ENCODE measurements at places on chromosomes 11 and 22.
A peak's percentile ranks its signal among the peaks of the same experiment; 100 is the strongest.

DNA sequence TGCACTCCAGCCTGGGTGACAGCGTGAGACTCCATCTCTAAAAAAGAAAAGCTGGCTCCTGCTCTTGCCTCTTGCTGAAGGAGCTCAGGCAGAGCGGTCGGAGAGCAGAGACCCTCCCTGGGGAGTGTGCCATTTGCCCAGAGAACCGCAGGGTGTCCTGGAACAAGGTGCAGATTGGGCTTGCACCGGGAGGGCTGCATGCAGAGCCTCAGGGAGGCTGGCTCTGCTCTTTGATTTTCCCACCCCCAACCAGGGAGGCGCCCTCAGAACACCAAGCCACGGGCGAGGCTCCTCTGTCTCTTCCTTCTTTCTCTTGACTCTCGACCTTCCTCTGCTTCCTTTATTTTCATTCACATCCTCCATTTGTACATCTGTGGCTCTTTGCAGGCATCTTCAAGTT, 889.1 kb downstream of the OPCML start:
- DNase-seq, result no peak

- DNase-seq, result no peak
Observed at GRCh38 chr11:66361502-66361941, 10.0 kb downstream of the SLC29A2 start.

GRCh38 chr11:117535850-117536411, 208.3 kb downstream of the CEP164 start:
- DNase-seq, result peak; percentile 88

DNA sequence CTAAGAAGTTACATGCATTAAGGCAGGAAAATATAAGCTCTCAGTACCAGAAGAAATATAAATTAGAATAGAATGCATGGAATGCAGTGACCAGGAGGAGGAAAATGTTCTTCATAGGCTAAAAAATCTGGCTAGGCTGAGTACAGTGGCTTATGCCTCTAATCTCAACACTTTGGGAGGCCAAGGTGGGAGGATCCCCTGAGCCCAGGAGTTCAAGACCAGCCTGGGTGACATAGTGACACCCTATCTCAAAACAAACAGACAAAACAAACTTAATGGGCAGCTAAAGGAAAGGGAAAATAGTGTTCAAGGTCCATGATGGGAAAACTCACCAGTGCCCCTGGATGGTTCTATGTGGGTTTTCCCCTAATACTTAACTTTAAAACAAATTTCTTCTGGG, 78.3 kb upstream of the RASSF10 start:
- DNase-seq, result no peak

DNA sequence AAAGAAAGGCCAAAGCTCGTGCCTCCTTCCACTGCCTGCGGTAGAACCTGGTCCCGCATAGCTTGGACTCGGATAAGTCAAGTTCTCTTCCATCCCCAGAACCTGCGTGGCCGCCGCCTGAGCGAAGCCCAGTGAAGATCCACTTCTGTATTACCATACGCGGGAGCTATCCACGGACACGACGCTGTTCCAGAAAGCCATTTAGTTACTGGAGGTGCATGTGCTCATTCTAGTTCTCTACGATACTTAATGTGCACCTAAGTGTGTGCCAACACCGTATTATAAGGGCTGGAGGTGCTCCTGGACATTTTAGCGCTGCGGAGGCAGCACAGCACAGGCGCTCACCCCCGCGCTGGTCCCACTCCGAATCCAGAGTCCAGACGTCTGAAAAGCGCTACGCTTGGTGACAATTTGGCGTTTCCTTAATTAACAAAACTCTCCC, 1.4 kb downstream of the WT1 start:
- no peak for DNase-seq

GRCh38 chr11:1760351-1761109, 3.2 kb downstream of the CTSD start:
- DNase-seq, result peak; percentile 93

DNA sequence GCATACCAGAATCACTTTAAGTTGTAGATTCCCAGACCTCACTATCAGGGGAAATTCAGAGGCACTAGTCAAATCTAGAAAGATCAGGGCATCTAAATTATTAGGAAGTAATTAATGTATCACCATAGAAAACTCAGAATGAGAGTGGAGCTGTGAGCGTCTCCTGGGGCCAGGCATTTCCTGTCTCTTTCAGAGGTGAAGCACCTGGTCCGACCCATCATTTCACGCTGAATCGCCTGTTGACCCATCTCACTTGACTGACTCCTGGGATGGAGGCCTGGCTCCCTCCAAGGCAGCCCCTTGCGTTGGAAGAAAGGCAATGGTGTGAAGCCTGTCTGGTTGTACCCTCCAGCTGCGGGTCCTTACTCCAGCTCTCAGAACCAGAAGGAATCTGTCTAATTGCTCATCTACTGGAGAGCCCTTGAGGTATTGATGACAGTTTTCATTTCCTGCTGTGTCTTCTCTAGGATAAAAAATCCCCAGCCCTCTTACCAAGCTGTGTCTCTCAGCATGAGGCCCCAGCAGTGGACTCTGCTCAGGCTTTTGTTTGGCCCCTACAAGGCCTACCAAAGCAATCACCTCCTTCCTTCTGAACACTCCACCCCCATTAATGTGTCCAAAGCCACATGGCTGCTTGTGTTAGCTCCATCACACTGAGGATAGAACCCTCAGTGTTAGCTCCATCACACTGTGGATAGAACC, 93.2 kb upstream of the SYT13 start:
- DNase-seq, result no peak

- no peak for DNase-seq
Observed at GRCh38 chr11:70432580-70432979, 34.3 kb downstream of the CTTN start.

GRCh38 chr11:23099256-23099655, 239.0 kb upstream of the CCDC179 start:
- no peak for DNase-seq

GRCh38 chr22:17832665-17833064, 58.4 kb upstream of the BID start:
- no peak for DNase-seq

DNA sequence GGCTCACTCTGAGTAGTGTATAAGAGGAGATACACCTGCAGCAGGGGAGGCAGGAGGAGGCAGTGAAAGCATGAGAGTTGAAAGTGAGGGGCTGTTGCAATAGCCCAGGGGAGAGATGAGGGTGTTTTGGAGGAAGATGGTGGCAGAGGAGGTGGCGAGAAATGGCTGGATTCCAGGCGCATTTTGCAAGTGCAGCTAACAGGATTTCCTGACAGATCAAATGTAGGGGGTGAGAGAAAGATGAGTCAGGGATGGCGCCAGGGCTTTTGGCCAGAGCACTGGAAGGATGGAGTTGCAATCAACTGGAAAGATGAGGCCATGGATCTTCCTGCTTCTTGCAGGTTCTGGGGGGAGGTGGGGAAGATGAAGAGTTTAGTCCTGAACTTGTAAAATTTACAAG, 16.8 kb upstream of the TSPAN18 start:
- DNase-seq, result no peak

GRCh38 chr11:72373163-72373562, 61.2 kb downstream of the CLPB start:
- no peak for DNase-seq

- no peak for DNase-seq
Observed at GRCh38 chr11:71213696-71214552, 38.5 kb downstream of the SHANK2 start.

- DNase-seq, result peak; percentile 91
Observed at GRCh38 chr22:29346659-29347058, 31.2 kb upstream of the RASL10A start.

DNA sequence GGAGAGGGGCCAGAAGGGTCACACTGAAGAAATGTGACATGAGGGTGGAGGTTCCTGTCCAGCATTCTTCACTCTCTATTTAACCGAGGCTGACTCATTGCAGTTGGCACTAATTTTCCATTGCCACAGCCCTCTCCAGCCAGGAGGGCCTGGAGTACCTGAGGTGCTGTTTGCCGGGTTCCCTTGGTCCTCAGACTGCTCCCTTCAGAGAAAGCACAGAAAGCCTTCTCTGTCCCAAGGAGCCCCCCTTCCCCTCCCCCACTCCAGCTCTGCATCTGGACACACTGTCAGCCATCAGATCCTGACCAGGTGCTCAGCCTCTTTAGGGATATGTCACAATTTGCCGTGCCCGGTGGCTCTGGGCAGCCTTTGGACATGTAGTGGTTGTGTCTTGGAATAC, 3.2 kb upstream of the C11orf91 start:
- no peak for DNase-seq

DNA sequence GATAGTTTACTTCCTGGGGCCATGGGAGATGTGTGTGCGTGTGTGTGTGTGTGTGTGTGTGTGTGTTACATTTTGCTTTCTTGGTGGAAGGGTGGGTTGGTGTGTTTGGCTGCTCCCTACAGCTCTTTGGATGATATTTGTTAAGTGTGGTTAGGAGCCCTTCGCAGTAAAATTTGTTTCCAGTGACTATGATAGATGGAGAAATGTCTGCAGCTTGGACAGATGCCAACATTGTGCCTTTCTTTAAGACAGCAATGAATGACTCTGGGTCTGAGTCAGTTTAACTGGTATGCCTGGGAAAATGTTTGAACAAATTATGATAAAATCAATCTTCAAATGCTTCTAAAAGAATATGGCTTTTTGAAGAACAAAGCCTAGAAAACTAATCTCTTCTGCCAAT, 102.7 kb upstream of the TRPC6 start:
- no peak for DNase-seq

DNA sequence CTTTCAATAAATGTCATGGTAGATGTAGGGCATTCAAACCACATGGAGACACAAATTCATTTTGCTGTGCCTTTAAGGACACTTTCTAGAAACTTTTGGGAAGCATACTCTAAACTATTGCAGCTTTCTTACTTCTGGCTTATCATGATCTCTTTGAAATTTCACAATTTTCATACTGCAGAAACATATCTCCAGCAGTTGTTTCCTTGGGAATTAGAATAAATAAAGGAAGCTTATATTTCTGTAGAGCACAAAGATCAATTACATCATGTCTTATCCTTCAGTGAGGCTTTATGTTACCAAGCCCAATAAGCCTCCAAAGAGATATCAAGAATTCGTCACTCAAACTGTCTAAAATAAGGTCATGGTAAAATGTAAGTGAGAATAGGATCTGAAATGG, 74.5 kb upstream of the RAB38 start:
- no peak for DNase-seq

GRCh38 chr11:66484806-66485380, 4.7 kb downstream of the DPP3 start:
- no peak for DNase-seq

DNA sequence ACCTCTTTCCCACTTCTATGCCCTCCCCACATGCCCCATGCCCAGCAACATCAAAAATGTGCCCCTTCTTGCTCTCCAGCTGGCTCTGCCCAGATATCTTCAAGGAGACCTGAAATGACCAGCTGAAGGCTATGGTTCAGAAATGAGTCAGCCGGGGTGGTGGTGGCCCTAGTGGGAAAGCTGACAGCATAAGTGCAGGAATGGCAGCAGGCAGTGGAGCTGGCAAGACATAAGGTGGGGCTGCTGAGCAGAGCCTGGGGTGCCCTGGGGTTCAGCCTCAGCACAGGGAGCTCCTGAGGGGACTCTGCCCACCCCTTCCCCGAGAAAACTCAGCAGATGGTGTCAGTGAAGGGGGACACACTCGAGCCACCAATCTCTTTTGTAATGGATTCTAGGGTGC, 593.4 kb downstream of the BUD13 start:
- no peak for DNase-seq

DNA sequence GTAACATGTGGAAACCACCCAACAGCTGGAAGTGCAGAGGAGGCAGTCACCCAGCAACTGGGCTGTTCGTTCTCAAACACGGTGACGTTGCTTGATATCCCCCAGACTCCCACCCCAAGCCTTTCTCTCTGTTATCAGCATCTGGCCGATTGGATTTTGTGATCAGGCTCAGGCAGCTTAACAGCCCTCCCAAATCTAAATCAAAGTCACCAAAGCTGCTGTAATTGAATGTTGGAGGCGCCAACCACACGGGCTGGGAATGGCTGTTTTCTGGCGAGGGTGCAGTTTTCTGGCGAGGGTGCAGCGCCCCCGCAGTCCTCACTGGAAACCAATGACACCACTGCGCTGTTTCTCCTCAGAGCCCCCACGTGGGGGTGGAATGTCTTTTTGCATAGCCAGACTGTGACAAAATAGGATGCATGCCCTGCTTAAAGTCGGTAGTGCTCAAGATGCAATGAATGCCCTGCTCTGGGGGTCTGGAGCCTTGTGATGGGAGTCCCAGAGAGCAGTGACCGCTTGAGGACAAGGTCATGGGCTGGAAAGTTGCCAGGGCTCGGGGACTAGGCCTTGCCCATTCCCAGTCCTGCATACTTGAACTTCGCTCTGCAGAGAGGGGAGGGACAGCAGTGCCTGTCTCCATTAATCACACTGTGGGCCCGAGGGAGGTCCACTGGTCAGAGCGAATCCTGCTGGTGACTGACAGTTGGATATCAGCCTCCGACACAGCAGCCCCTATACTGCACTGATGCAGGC, 105.3 kb downstream of the MORC2 start:
- DNase-seq, result no peak

DNA sequence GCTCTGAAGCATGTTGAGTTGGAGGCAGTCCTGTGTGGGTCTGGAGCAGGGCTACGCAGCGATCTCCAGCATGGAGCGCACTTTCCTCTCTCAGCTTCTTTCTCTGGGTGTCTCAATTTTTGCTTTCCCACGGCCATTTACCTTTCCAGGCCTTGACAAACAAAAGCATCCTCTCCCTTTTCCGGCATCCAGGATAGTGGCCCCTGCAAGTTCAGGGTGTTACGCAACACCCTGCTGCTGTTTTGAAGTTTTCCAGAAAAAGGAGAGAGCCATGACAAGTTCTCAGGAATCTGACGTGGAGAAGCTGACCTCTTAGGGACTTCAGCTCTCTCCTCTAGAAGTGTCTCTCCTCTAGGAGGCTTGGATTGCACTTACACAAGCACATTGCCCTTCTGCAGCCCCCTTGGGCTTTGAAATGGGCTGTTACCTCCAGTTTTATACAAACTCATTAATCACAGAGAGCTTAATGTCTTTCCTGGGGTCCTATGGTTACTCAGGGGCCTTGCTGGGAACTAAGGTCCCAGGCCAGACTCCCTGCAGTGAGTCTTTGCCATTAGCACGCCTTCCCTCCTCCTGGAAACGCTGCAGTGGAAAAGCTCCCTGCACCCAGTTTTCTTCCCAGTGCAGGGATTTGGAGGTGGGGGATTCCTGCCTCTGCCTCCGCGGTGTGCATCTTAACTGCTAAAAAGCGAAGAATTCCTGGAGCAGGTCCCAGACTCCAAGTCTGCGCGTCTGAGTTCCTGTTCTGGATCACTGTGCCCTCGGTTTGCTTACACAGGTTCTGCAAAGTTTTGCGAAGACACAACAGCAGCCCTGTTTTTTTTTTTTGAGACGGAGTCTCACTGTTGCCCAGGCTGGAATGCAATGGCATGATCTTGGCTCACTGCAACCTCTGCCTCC, 80.4 kb downstream of the BARX2 start:
- DNase-seq, result no peak

DNA sequence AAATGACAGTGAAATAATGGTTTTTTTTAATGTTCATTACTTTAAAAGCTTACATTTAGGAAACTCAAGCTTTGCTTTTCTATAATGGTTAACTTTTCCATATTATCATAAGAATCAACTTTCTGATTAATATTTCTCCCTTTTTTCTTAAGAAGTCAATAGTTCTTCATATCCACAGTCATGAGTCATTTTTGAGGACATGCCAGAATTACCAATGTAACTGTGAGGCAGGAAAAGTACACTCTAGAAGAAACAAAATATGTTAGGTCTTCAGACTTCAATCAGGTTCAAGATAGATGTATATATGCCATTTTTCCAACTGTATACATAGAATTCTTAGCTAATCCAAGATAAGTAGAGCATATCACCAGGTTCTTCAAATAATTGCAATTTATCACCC, 10.9 kb downstream of the MS4A6A start:
- no peak for DNase-seq

GRCh38 chr11:24198481-24198880, 298.4 kb upstream of the LUZP2 start:
- no peak for DNase-seq

- DNase-seq, result no peak
Observed at GRCh38 chr11:120511820-120512738, 531 bp downstream of the GRIK4 start.

All from pons (tissue), 1 donor.